ENCODE measurements at places on chromosomes 5 and 9.

- no peak for DNase-seq
Observed at GRCh38 chr9:105911104-105911911, 217.0 kb downstream of the TMEM38B start.

- no peak for DNase-seq
Observed at GRCh38 chr5:133240425-133241091, 188.7 kb downstream of the HSPA4 start.

GRCh38 chr9:106421772-106422171 lies 441.2 kb upstream of the ZNF462 start:
- DNase-seq, result no peak

- DNase-seq, result no peak
Observed at GRCh38 chr5:32989815-32990214, 278.7 kb downstream of the NPR3 start.

DNA sequence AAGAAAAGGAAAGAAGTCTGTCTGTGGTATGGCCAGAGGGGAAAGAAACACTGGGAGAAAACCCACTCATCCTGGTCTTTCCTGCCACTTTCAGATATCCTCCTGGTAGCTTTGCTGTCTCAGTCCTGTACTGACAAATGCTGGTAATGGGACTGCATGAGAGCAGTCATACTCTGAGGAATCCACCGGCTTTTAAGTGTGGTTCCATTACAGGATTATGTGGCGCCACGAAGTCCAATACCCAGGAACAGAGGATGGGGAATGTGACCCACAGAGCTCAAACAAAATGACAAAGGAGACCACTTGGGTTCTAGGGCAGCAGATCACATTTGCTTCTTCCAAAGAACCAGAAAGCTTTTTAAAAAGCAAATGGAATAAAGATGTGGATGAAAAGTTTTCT lies 26.3 kb upstream of the FBP1 start:
- no peak for DNase-seq

GRCh38 chr5:35826056-35826455 lies 30.6 kb upstream of the IL7R start:
- DNase-seq, result no peak

GRCh38 chr9:129583308-129584038 lies 37.4 kb downstream of the C9orf50 start:
- DNase-seq, result no peak

GRCh38 chr9:71981944-71982343 lies 70.5 kb downstream of the C9orf85 start:
- no peak for DNase-seq

GRCh38 chr5:154418344-154418820 lies 27.4 kb upstream of the SAP30L start:
- DNase-seq, result no peak

GRCh38 chr9:133506653-133507038 lies 18.1 kb downstream of the MYMK start:
- peak; percentile 83 for DNase-seq

DNA sequence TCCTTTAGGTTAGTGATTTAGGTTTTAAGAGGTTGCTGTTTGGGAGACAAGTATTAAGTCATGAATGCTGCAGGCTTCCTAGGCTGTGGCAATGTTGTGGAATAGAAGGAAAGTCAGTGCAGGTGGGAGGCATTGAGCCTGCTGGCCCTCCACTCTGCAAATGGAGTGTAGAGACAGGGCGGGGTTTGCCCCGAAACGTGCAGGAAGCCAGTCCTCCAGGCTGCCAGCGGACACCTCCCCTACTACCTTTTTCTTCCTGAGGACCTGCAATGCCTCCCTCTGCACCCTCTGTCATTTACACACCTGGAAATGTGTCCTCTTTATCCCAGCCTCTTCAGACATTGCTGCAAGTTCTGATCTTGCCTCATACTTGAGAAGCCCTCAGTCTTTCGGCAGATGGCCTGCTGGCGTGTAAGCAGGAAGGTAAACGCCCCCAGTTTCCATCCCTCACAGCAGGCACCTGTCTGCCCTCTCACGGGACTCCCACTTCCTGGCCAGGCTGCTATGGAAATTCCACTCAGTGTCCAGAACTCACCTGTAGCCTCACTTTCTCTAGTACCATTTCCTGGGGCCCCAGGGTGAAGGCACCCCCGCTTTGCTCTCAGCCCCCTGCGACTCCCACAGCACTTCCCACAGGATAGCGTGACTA lies 81.6 kb upstream of the BOD1 start:
- no peak for DNase-seq

- no peak for DNase-seq
Observed at GRCh38 chr5:74423383-74423782, 217.1 kb downstream of the ENC1 start.

- DNase-seq, result no peak
Observed at GRCh38 chr9:108417726-108418125, 438.1 kb downstream of the ACTL7B start.

DNA sequence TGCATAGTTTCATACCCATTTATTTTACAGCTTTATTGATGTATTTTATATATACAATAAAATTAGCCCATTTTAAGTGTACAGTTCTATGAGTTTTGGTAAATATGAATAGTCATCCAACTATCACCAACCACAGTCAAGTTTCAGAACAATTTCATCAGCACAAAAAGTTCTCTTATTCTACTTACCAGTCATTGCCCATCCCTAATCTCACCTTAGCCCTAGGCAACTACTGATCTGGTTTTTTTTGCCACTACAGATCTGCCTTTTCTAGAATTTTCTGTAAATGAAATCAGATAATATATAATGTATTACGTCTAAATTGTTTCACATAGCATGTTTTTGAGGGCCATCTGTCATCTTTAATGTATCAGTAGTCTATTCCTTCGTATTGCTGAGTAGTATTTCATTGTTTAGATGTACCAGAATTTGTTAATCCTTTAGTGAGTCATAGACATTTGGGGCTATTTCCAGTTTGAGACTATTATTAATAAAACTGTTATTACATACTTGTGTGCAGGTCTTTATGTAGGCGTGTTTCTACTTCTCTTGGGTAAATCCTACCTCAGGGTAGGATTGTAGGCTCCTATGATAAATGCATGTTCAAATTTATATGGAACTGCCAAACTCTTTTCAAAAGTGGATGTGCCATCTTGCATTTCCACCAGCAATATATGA lies 198.5 kb upstream of the ADAMTSL1 start:
- DNase-seq, result no peak

DNA sequence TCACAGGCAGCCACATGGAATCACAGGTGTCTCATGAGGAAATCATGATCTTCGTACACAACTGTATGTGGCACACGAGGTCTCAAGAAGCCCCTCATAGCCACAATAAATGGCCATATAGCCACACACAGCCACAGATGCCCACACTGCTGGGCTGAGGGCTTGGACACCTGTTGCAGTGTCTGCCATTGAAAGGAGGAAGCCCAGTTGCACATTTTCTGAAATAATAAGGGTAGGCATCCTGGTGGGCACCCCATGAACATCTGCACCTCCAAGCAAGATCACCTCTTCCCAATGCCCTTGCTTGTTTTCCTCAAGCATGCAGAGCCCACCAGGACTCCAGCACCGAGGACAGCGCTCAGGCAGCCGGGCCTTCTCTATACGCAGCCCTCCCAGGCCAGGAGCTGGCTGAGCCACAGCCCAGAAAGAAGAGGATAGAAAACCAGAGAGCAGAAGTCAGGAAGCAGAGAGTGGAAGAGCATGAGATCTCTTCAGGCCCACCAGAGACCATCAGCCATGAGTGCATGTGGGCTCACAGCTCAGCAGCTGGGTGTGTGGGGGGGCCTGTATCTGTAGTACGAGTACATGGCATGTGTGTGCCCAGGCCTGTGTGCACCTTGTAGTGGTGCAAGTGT lies 1.0 kb upstream of the ACSL6 start:
- DNase-seq, result peak; percentile 68

- DNase-seq, result no peak
Observed at GRCh38 chr9:71819115-71819739, 50.9 kb upstream of the CEMIP2 start.

DNA sequence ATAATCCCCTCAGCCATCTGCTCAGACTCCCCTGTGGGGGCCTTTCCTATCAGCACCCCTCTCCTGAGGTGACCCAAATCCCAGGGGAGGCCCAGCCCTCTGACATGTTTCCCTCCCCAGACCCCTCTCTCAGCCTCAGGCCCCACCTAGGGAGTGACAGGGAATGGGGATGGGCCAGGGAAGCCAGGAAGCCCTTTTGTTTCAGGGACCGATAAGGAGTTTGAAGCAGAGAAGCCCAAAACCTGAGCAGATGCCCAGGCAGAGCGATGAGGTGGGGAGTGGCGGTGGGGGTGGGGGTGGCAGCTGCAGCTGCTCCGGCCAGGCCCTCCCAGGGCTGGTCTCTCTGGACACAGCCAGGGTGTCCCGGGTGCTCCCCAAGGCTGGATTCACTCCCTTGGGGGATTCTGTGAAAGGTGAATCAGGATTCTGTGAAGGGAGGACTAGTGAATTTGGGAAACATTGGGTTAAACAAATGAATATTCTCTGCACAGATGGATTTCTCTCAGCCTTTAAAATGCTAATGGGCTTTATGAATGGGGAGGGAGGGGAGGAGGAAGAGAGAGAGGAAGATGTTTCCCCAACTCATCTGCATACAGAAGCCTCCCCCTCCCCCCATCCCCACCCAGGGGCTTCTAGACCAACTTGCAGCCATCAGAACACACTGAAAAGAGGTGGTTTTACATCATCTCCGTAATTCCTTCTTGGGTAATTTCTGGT lies 17.4 kb downstream of the AKNA start:
- DNase-seq, result no peak

GRCh38 chr9:135468854-135469521 lies 10.6 kb upstream of the PPP1R26 start:
- DNase-seq, result no peak

- no peak for DNase-seq
Observed at GRCh38 chr5:61790678-61791077, 458.6 kb downstream of the ZSWIM6 start.

- no peak for DNase-seq
Observed at GRCh38 chr5:2371419-2371710, 380.1 kb downstream of the IRX2 start.

DNA sequence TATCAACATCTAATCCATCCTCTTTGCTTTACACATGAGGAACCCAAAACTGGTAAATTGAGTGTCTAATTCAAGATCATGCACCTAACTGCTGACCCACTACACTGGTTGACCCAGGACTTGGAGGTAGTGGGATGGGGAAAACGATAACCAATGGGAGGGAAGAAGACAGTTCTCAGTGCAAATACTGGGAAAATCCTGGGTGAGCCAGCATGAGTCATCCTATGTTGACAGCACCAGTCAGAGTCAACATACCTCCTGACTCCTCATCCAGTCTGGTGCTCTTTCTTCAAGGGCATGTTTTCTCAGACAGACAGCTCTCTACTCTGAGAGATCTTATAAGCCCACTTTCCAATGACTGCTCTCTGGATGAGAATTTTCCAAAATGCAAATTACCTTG lies 232.8 kb upstream of the PTGER4 start:
- no peak for DNase-seq

DNA sequence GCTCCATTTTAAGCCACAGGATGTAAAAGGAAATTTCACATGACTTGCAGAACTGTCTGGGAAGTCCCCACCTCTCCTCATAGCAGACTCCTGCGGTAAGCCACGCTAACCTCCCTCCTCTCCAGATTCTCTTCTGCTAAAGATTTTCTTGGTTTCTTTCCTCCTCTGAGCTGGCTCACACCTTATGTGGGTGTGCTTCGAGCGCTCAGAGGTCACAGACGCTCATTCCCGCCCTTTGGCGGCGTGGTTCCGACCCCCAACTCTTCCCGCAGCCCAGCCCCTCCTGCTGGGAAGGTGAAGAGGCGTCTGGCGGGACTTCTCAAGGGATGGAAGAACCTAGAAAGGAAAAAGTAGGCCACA lies 32.9 kb upstream of the CDK20 start:
- DNase-seq, result no peak

GRCh38 chr9:122332083-122332482 lies 38.7 kb upstream of the PTGS1 start:
- no peak for DNase-seq

- DNase-seq, result no peak
Observed at GRCh38 chr5:10457682-10458574, 16.2 kb downstream of the ROPN1L start.

DNA sequence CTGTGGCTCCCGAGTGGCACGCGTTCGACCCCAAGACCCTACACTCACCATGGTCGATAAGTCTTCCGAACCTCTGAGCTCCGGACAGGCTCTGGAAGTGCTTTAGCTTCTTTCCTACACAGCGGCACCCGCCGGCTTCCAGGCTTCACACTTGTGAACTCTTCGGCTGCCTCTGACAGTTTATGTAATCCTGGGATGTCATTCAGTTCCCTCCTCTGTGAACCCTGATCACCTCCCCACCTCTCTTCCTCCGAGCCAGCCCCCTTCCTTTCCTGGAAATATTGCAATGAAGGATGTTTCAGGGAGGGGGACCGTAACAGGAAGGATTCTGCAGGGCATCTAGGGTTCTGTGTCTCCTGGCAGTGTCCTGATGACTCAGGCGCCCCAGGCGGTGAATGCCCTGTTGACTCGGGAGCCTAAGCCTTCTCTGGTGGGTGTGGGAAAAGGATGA lies at the start of gene CD14:
CD14 (minus strand) TSS at position 155 of the 451 bp plus-strand sequence; CDS start at position 51, 104 bp downstream.
- DNase-seq, result peak; percentile 75

DNA sequence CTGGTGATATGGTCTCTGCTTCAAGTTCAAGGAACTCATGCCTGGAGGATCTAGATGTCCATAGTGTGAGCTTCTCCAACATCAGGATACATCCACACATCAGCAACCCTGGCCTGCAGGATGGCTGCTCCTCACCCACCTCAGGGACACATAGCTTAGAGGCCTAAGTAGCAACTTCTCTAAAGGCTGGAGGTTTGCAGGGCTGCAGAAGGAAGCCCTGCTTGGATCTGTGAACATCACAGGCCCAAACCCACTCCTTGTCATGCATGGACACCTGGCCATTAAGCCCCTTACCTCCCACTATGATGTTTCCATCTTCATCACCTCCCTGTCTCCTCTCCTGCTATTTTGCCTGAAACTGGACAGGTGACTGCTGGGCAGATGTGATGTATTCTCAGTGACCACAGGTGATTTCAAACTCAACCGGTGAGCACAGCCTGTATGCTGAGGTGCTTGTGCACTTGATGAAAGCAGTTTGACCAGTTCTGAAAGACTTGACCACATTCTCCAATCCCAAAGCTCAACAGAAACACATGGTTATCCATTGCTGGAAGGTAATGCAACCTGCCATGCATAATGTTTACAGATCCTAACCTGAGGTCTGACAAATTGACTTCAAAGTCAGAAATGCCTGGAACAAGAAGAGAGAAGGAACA lies 205.2 kb downstream of the FSTL4 start:
- no peak for DNase-seq

DNA sequence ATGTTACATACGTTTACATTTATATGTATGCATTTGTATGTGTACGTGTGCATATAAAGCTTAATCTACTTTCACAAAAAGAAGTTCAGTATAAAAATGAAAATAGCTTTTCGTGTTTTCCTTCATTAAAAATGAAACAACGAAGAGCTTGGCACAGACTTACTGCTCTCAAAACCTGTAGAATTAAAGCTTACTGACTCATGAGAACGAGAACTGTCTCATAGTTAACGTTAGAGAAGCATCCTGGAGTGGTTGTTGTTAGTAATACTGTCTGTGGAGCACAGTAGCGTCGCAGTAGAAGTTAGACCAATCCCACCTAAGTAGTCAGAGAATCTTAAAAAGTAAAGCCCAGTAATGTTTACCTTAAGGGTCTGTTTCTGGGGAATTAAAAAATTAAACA lies 1.3 kb downstream of the MAT2B start:
- no peak for DNase-seq

- no peak for DNase-seq
Observed at GRCh38 chr9:18393340-18394130, 80.4 kb upstream of the ADAMTSL1 start.

Measured in Right ventricle myocardium superior (tissue), 1 donor.